Activated T-helper 1 cell treated with Interleukin-2 at 50 U/mL for 16 hours (primary cell): ENCODE measurements at places on chromosomes 2 and 18.

GRCh38 chr2:189142893-189143759 lies 36.4 kb downstream of the COL5A2 start:
- DNase-seq = peak; percentile 5

GRCh38 chr2:84808279-84808678 lies 72.6 kb downstream of the TRABD2A start:
- DNase-seq = no peak

DNA sequence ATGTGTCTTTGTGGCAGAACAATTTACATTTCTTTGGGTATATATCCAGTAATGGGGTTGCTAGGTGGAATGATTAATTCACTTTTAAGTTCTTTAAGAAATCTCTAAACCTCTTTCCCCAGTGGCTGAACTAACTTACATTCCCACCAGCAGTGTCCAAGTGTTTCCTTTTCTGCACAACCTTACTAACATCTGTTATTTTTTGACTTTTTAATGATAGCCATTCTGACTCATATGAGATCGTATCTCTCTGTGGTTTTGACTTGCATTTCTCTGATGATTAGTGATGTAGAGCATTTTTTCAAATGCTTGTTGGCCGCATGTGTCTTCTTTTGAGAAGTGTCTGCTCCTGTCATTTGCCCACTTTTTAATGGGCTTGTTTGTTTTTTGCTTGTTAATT lies 43.1 kb upstream of the PTH2R start:
- no peak for DNase-seq

DNA sequence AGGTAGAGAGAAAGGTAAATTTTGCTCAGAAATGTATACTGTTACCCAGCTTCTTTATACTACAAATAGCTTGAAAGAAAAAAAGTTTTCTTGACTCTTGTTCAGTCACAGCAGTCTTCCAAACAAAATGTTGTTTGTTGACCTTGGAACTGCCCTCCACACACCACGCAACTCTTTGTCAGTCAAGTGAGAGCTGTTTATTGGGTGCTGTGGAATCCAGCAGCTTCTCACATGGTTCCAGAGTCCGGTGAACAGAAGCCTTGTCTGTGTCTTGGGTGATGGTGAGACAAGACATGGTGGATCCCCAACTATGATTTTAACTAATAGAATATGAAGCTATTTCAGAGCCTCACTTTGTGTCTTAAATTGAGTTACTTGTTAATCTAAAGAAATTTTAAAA lies 112.5 kb downstream of the MAP2 start:
- DNase-seq = no peak

- no peak for DNase-seq
Observed at GRCh38 chr2:151338115-151338514, 19.3 kb upstream of the TNFAIP6 start.

GRCh38 chr18:22731398-22731797 lies 201.7 kb upstream of the RBBP8 start:
- DNase-seq = no peak

DNA sequence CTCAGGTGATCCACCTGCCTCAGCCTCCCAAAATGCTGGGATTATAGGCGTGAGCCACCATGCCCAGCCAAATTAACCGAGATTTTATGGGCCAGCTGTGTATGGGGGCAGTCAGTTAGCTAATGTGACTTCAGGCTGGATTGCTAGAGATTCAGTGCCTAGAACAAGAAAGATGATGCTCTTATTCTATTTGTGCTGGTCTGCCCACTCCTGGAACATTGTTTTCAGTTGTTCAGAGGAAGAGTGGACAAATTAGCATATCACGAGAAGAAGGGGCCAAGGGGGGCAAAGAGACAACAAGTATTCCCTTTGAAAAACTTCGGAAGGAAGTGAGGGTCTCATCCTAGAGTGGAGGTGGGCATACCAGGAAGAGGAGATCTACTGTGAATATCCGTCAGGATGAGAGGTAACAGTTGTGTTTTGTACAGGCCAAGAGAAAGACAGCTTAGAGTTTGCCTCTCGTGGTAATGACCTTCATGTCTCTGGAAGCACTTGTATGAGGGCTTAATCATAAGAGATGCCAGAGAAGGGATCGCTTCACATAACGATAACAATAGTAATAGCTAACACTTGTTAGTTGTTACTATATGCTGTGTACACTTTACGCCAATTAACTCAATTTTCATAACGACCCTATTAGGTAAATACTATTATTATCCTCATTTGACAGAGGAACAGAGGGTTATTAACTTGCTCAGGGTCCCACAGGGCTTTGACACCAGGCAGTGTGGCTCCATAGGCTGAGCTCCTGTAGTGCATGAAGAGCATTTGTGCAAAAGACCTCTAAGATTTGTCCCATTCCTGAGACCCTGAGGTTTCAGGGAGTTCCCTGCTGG lies 138.3 kb downstream of the DDX1 start:
- no peak for DNase-seq

DNA sequence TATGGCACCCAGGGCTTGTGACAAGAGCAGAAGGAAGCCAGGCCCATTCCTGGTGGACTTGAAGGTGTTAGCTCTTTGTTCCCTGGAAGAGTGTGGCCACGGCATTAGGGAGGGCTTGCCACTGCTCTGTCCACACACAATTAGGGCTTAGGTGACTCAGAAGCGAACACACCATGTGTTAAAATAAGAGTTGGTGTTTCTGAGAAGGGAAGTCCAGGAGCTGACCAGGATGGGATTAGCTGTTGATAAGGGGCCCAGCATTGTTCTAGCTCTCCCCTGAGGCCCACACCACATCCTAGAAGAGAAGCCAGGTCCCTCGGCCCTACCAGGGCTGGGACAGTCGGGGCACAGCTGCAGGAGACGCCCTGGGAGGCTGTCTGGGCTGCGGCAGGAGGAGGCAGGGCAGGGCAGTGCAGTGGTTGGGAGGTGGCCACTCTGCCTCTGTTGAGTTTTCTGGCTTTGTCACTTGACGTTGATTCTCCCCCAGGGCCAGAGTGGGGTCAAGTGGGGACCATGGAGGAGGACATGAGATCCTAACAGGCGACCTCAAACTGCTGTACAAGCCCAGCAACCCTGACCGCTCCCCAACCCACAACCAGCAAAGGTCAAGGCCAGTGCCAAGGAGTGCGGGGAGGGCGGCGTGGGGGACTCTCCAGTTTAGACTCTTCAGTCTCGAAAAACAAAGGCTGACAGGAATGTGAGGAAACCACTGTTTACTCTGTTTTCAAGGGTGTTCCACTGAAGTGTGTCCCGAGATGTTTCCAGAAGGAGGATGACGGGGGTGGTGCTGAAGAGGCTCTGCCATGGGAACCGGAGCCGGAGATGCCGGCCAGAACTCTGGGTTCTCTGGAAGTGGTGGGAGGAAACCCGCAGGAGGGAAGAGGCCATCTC lies 16.8 kb downstream of the GNLY start:
- no peak for DNase-seq

DNA sequence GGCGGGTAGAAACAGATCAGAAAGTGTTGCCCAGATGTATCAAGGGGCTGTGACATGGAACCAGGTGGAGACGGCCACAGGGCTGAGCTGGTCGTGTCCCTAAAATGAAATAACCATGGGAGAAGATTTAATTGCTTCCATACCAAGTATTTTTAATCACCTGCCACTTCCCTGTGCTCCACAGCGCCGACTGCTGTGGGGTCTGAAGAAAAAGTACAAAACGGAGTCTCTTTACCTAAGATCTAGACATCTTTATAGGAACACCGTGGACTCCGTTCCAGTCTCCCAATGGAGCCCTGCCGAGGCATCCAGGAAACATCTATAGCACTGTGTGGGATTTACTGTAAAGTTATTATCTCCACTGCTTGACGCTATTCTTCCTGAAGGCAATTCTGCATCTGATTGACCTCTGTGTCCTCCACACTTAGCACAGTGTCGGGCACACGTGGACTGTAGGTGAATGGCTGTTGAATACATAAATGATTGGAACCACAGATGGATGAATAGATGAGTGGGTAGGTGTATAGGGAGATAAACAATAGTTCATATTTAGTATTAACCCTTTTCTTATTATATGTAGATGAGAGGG lies 21.6 kb upstream of the GYPC start:
- DNase-seq = no peak

DNA sequence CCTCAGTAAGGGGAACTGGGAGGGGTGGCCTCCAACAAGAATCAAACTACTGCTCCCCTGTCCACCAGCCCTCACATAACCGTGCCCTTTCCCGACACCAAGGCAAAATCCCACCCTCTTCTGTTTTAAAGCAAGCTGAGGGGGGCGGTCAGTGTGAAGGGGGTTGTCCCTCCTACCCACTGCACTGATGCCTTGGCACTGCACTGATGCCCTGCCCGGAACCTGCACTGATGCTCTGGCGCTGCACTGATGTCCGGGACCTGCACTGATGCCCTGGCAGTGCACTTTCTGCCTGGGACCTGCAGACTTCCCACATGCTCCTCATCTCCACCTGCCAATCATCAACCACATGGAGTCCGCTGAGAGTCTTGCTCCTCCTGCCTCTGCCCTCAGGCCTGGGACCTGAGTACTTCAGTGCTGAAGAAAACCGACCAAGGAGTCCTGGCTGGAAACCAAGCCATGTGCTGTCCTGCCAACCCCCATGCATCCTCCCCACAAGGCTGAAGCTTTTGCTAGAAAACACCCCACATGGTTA lies 179.5 kb downstream of the SMAD2 start:
- DNase-seq = no peak

DNA sequence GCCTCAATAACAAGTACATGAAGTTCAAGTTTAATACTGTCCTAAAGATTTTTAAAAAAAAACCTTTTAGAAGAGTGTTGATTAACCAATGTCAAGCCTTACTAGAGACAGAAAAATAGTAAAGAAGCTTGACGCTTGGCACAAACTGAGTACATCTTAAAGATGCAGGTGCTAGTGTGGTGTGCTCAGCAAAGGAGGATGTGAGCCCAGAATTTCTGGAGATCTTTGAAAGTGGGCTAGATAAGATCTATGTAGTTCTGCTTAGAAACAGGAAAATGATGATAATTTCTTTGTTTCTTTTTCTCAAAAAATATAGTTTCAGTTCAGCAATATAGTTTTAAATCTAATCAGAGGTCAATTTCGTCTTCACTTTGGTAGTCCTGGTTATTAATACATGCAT lies 118.3 kb upstream of the KLHL14 start:
- DNase-seq = no peak

DNA sequence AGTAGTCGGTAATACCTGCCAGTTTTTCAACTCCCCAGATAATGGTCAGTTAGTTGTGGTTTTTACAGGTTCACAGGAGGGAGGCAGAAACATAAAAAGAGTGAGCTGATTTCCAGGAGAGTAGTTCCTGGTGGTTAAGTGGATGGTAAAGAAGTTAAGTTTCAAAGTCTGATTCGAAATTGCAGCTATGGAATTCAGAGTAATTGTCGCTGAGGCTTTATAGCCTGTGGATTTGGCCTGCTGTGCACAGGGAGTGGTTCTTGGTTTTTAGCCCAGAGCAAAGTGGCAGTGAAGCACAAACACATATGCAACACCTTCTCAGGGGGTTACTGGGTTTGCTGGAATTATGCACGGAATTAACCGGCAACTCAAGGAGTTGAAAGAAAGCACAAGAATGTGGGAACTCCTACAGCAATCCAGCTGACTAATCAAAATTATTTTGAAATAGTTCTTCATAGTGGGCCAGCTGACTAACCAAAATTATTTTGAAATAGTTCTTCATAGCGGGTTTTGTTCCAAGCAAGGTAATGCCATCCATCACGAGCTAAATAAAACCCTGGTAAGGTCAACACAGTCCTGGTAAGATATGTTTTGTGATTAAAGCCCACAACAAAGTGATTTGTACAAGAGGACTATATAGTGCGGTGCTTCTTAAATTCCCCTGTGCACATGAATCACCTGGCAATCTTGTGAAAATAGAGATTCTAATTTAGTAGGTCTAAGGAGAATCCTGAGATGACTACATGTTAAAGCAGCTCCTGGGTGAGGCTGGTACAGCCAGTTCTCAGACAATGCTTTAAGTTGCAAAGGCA lies 94.4 kb downstream of the SGPP2 start:
- no peak for DNase-seq

DNA sequence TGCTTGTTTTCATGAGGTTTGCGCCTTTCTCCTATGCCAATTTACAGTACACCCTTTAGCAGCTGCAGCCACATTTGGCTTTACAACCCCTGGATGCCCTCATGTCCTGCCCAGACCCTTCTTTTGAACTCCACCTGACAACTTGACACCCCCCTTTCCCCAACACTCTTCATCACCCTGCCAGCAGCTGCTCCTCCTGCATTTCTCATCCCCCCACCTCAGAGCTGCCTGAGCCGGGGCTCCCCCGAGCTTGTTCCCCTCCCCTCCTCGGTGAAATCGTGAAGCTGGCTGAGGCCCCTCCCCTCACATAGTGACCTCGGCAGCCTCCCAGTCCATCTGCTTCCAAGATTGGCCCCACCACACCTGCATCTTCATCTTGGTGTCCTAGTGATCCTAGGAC lies 40.5 kb downstream of the LRRFIP1 start:
- no peak for DNase-seq

DNA sequence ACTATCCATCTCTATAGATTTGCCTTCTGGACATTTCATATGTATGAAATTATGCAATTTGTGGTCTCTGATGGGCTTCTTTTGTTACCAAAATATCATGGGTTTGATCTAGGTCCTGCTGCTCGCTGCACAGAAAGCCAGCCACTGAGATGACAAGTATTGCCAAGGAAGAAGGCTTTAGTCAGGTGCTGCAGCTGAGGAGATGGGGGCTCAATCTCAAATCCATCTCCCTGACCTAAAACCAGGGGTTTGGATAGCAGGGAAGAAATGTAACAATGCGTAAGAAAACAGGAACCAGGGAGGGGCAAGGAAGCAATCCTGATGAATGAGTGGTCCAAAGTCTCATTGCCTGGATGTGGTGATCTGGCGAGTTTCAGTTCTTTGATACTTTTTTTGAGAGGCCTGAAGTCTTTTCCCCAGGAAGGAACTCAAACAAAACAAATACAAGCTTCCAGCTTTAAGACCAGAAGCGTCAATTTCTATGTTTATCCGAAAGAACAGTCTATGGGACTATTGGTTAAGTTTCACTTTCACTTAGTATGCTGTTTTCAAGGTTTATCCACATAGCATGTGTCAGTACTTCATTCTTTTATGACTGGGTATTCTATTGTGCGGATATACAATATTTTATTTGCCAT lies 3.4 kb upstream of the CKAP2L start:
- no peak for DNase-seq
